BE2C (cell line): ENCODE measurements at places on chromosomes 1 and 21.

GRCh38 chr1:84271441-84272151, 29.9 kb upstream of the SAMD13 start:
- no peak for DNase-seq

- DNase-seq: no peak
These were observed 860 bp upstream of the SHCBP1L start for GRCh38 chr1:182953826-182954225.

- no peak for DNase-seq
These were observed 448.1 kb upstream of the B3GALT2 start for GRCh38 chr1:193634470-193634869.

GRCh38 chr1:82245345-82246014, 444.7 kb downstream of the ADGRL2 start:
- no peak for DNase-seq

GRCh38 chr1:107132195-107132594, 8.6 kb upstream of the NTNG1 start:
- DNase-seq: no peak

DNA sequence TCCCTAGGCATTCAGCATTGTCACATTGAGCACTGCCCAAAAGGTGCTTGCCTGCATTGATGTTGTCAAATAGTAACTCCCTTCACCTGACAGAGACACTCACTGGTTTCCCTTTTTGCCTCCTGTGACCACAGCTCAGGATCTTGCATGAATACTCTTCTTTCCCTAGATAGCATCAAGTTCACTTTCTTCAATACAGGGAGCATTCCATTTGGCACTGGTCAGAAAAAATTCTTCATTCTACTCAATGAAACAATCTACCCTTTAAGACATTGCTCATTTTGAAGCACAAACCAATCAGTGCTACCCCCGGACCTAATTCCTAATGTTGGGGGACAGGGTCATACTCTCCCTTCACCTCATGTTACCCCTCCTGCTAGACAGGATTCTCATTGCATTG, 319.0 kb upstream of the SNX7 start:
- no peak for DNase-seq

DNA sequence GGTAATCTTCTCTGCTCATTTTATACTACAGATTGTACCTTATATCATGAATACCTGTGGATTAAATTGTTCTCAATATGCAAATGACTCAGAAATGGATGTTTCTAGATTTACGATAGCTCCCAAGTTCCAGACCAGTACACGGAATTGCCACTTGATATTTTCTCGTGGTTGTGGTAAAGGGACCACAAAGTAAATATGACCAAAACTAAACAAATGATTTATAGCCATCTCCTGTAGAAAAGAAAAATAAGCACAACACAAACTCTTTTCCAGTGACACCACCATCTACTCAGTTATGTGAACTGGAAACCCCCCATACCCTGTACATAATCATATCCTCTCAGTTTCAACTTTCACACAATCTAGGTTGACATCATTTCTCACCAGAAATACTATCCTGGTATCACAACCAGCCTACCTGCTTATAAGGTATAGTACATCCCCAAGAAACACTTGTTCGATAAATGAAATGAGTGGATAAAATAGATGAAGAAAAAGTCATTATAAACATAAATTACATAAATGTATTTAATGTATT, 172.3 kb downstream of the ADGRL4 start:
- DNase-seq: no peak

GRCh38 chr1:8985915-8986813, 40.1 kb downstream of the SLC2A7 start:
- DNase-seq: no peak

DNA sequence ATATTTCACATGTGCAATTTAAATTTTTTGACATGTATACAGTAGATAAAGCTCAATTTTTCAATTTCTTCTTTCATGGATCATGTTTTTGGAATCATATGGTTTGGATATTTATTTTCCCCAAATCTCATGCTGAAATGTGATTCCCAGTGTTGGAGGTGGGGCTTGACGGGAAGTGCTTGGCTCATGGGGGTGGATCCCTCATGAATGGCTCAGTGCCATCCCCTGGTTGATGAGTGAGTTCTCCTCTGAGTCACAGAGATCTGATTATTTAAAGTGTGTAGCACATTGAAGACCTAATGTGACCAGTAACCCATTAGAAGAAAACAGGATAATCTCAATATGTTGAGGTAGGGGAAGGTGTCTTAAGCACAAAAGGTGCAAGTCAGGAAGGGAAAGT, 9.1 kb upstream of the IFI16 start:
- peak; percentile 58 for DNase-seq

- no peak for DNase-seq
These were observed 150.3 kb upstream of the IRF2BP2 start for GRCh38 chr1:234760303-234760723.

DNA sequence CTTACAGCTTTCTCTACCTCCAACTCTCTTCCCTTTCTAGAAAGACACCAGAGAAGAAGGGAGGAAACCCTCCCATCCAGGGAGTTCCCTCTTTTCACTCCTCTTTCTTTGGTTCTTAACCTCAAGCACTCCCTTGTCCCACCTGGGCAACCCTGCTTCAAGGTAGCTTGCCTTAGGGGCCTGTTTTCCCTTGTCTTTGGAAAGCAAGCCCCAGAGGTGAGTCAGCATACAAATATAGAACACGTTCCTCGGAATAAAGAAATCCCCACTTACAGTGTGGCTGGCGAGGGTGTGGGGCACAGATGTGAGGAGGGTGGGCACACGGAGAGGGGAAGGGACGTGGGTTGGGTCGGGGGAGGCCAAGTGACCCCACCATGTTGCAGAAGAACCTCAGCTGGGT, 26.1 kb upstream of the KCNE2 start:
- no peak for DNase-seq

GRCh38 chr1:192783791-192784190, 25.0 kb upstream of the RGS2 start:
- DNase-seq: no peak

GRCh38 chr1:7898962-7899361, 41.7 kb downstream of the TNFRSF9 start:
- no peak for DNase-seq

DNA sequence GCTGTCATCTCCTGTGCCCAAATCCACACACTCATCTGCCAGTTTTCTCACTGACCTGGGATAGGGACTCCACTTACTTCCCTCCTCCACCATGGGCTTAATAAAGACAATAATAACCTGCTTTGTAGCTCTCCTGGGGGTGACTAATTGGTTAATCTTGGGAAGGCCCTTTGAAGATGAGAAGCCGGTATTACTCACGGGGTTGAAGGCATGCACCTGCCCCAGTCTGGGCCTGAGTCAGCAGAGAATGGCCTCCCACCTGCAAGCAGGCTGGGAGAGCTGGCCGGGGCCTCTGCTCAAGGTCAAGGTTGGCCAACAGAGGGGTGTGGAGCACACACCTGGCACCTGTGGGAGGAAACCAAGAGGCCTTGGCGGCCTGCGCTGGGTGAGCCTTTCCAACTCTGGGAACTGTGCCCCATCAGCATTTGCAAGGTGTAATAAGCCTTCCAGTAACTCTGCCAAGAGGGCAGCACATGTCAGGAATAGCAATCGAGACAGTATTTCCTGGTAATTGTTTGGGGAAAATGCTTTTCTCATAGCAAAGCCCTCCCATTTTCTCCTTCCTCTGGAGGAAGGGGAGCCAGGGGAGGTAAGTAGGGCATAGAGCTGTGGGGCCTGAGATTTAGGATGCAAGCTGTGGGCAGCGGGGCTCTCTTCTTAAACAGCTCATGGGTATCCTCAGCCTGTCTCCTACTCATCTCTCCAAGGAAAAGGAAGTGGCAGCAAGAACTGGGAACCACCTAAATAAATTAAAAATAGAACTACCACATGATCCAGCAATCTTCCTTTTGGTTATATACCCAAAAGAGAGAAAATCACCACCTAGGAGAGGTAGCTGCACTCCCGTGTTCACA, 49.0 kb downstream of the TOMM20 start:
- DNase-seq: no peak

DNA sequence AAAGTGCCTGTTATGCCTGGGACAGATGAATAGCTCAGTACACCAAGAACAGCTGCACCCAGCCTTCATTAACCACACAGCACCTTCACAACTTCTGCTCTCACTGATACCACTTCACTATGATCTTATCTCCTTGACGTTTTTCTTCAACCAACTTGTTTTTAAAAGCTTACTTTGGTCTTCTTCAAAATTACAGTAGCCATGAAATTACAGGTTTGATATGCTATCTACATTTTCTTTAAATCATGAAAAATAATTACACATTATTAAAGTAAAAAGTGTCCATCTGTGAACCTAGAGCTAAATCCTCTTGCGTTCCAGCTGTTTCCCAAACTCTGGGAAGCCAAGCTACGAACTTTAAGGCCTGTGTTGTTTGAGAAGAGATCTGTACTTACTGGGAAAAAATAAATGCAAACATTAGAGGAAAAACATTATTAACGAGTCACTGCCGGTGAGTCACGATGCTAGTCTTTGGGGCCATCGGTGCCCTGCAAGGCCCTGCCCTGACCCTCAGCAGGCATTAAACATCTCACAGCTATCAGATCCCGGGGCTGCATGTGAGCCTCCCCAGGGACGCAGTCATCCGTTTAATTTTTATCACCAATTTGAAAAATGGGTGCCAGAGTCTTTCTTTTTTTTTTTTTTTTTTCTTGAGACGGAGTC, 56.3 kb upstream of the GPR153 start:
- no peak for DNase-seq

DNA sequence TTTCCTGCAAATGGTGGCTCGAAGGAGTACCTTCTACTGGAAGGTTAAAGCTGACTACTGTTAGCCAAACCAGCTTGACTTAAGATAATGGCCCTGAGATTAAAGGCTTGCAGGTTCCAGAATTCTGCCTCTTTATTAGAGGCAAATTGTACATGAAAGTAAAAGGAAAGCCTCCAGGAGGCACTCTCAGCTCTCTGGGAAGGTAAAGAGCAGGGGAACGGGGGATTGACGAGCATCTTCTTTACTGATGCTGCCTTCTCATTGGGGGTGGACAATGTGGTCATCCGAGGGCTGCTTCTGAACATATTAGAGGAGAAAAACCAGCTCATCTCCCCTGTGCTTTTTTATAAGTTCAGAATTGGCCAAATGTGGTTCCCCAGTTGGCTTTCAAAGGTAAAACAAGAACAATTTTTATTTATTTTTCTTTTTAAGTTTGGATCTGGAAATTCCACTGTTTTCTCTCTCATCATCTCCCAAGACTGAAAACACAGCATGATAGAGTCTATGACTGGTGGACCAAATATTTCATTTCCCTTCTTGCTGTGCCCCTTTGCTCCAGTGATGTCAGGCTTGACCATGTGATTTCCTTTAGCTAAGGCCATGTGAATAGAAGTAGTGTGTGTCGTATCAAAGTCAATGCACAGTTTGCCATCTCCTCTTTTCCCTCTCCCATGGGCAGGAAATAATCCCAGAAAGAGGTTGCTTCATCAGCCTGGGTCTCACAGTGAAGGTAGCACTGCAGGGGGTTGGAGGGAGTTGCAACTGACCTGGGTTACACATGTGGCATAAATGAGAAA, 292.7 kb downstream of the PRDM2 start:
- no peak for DNase-seq

- DNase-seq: no peak
These were observed 61.7 kb upstream of the GJA8 start for GRCh38 chr1:147840909-147841308.

GRCh38 chr21:44482581-44483287, 27.4 kb downstream of the LRRC3 start:
- DNase-seq: no peak

- no peak for DNase-seq
These were observed 678.0 kb upstream of the USP24 start for GRCh38 chr1:55893155-55893554.

DNA sequence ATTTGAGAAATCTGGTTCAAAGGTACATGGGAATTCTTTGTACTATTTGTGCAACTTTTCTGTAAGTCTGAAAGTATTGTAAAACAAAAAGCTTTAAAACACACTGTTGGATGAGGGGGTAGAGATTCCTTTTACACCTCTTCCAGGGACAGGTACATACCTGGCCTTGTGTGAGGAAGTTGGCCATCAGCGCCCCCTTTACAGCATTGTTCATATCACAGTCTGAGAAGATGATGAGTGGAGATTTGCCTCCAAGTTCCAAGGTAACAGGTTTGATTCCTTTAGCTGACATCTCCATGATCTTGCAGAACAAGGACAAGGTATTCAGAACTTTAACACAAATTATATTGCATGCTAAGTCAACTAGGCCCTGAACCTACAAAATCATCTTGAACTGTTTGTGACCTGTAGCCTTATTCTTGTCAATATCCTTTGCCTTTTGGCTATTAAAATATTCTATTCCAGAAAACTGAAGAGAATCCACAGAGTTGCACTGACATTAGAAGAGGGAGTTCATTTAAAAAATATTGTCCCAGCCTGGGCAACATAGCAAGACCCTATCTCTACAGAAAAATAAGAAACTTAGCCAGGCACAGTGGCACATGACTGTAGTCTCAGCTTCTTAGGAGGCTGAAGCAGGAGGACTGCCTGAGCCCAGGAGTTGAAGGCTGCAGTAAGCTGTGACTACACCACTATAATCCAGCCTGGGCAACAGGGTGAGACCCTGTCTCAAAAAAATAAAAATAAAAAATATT, 18.9 kb downstream of the ALDH9A1 start:
- no peak for DNase-seq
